ENCODE measurements at places on chromosomes 6 and 20. TPM values are rescaled to one million over a fixed set of nuclear protein-coding genes. Genes with fewer than 3 reads are reported as not detected.

The BCAS1 gene
- 0.13 TPM for total RNA-seq

The SYCP2 gene
- 0.13 TPM for total RNA-seq

The NUDT3 gene
- total RNA-seq = 13.2 TPM

The C6orf163 gene
- total RNA-seq = 1.6 TPM

The PNPLA1 gene
- not detected for total RNA-seq

The SEC63 gene
- 6.2 TPM for total RNA-seq

The RAB5IF gene
- total RNA-seq = 114 TPM

The MEP1A gene
- not detected for total RNA-seq

The NKX2-4 gene
- not detected for total RNA-seq

The C20orf204 gene
- total RNA-seq = not detected

The SNTA1 gene
- 18.7 TPM for total RNA-seq

The CD83 gene
- 1.1 TPM for total RNA-seq

The DUSP15 gene
- 0.49 TPM for total RNA-seq

The KCNK5 gene
- total RNA-seq = 0.16 TPM

The FOXQ1 gene
- 0.38 TPM for total RNA-seq

The ANKEF1 gene
- 3.2 TPM for total RNA-seq

The MATN4 gene
- total RNA-seq = not detected

The MUCL3 gene
- total RNA-seq = not detected

The THBS2 gene
- total RNA-seq = 35.0 TPM

The TRIM31 gene
- total RNA-seq = not detected

The TRMT6 gene
- total RNA-seq = 10.6 TPM

The ZCCHC3 gene
- total RNA-seq = 11.4 TPM

The BMP7 gene
- 2.4 TPM for total RNA-seq

The NMBR gene
- 0.33 TPM for total RNA-seq

The ZNF343 gene
- 8.7 TPM for total RNA-seq

The PPP1R14C gene
- total RNA-seq = 11.9 TPM

The CLPSL2 gene
- not detected for total RNA-seq

The ALDH5A1 gene
- total RNA-seq = 2.4 TPM

The LHFPL5 gene
- 0.13 TPM for total RNA-seq

The SLC26A8 gene
- total RNA-seq = not detected

The C4B gene
- 0.49 TPM for total RNA-seq

The PCMTD2 gene
- total RNA-seq = 51.5 TPM

All from mesangial cell (primary cell).